ENCODE measurements at places on chromosomes 6 and 20.
A peak's percentile ranks its signal among the peaks of the same experiment; 100 is the strongest.

DNA sequence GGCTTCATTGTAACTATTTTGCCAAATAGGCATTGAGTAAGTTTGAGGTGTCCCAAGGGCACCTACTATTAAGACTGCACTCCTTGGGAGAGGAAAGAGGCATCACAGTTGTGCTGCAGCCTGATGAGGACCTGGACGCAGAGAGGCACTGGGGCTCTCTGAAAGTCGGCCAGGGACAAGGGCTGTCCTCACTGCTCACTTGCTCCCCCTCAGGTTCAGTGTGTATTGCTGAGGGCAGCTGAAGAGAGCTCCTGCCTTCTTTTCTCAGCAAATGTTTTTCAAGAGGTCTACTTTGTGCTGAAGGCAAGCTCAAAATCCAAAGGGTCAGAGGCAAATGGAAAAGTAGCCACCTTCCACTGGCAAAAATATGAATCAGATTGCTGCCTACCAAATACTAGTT, 331.8 kb downstream of the RIMS1 start:
- peak; percentile 64 for DNase-seq

DNA sequence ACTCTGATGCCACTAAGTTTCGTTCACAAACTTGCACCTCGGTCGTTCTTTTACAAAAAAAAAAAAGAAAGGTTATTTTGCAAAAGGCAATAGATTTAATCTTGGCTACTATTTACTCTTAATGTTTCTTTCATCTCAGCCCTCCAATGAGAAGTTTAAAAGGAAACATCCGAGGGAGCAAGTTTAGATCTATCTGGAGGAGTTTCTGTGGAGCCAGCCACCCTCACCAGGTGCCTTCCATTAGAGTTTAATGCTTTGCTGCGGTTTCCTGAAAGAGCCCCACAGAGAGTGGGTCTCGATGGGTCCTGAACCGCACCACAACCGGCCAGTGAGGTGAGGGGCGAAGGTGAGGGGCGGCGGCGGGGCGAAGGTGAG, 632 bp downstream of the PRKN start:
- no peak for DNase-seq

DNA sequence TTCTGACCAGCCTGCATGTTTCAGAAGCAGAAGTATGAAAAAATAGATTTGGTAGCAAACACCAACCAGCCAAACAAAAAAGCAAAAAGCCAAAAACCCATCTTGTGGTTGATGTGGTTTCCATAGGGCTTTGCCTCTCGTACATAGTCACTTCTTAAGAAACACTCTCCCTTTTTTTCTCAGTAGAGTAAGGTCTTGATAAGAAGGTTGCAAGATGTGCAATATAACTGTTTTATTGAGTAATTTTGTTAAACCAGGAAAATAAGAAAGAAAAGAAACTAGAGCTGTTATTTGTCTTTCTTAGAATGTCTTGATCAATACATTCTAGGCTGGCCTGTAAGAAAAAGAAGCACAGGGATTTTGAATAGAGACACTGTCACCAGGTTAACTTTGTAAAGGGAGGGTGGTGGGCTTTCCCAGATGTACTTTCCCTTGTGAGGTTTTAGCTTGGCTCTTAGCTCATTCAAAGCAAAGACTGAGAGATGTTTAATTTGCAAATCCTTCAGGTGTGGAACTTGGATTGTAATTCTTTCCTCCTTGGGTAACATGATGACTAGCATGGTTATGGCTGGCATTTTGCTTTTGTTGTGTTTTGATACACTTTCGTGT, 49.7 kb downstream of the AKAP12 start:
- no peak for DNase-seq

DNA sequence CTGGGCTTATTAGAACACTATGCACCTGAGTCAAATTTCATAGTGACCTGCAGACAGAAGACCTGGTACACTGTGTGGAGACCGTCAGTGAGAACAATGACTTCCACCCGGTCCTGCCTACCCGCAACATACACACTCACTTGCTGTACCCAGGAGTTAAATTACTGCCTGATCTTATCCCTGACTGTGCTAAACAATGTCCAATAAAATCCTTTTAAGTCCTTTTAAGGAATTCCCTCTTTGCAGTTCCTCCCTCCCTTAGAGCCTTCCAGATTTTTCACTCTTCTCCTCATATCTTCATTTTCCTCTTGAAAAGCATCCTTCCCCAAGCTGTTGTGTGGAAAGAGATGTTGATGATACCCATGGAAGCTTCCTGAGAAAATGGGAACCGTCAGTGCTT, 3.4 kb upstream of the KCNG1 start:
- no peak for DNase-seq

DNA sequence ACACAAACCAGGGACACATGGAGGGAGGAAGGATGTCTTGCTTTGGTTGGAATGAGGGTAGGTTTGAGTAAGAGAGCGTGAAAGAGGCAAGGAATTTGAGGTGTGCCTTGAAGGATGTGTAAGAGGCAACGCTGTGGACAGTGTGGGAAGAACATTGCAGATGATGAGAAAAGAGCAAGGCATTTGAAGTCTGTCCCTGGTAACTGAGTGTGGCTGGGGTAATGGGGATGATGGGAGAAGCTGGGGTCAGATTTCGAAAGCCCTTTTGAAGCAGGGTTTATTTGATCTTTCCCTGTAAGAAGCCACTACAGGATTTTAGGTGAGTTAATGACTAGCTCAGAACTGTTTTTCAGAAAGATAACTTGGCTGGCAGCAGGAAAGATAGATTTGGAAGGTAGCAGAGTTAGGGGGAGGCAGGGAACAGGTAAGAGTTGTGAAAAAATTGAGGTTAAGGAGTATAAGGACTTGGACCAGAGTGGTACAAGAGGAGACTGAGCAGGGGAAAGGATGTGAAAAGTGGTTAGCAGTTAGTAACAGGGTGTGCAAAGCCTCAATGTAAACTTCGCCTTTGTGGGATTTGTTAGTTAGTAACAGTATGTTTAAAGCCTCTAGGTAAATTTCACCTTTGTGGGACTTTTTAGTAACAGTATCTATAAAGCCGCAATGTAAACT, 17.7 kb downstream of the UTRN start:
- DNase-seq, result no peak

GRCh38 chr20:63982937-63983336, 2.0 kb downstream of the PRPF6 start:
- DNase-seq, result no peak

Measured in hepatocyte (in vitro differentiated cells).